CD4-positive, alpha-beta T cell treated with Interleukin-4 for 1 hour (primary cell): ENCODE measurements at places on chromosomes 2 and 18.

GRCh38 chr2:219406861-219407230 is 11.3 kb upstream of the DES start:
- DNase-seq, result no peak

GRCh38 chr2:241894056-241894641 is 24.6 kb downstream of the RTP5 start:
- no peak for DNase-seq

- DNase-seq, result no peak
Observed at GRCh38 chr2:191045141-191045540, 31.2 kb upstream of the STAT1 start.

DNA sequence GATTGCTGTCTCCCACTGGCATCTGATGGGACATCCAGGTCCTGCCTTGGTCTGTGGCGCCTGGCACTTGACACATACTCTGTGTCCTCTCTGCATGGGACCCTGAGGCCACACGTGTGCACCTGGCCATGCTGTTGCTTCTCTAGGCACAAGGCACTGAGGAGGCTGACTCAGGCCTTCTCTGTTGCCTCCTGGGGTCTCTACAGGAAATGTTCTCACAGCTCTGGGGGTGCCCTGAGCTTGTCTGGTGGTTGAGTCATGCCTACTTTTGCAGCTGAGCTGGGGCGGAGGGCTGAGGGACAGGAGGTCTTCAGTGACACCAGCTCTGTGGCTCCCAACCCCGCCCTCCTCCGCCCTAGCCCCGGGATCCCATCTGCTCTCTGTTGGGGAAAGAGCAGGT is 207.0 kb upstream of the HS6ST1 start:
- DNase-seq, result no peak

GRCh38 chr2:118425191-118425590 is 336.9 kb downstream of the INSIG2 start:
- no peak for DNase-seq

- no peak for DNase-seq
Observed at GRCh38 chr2:198004921-198005829, 200.8 kb downstream of the PLCL1 start.

- no peak for DNase-seq
Observed at GRCh38 chr2:236107942-236108625, 60.1 kb downstream of the GBX2 start.

DNA sequence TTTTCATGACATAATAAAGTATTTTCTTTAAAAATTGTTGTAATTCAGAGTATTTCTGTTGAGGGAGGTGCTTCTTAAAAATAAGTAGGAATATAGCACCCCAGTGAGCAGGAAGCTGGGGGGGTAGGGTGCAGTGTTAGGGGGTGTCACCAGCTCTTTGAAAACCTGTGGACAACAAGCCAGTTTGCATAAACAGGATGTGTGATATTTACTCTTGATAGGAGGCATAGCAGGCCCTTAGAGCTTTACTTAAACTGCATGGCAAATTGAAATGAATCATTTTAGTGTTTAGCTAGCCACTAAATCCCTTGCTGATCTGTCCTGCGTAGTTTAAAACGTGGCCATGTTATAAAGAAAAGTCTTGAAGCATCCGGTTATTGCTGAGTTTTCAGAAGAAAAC is 8.4 kb downstream of the TGIF1 start:
- DNase-seq, result peak; percentile 28

- no peak for DNase-seq
Observed at GRCh38 chr2:211722928-211723327, 815.7 kb downstream of the ERBB4 start.

- no peak for DNase-seq
Observed at GRCh38 chr18:75264195-75264594, 53.6 kb downstream of the TSHZ1 start.

DNA sequence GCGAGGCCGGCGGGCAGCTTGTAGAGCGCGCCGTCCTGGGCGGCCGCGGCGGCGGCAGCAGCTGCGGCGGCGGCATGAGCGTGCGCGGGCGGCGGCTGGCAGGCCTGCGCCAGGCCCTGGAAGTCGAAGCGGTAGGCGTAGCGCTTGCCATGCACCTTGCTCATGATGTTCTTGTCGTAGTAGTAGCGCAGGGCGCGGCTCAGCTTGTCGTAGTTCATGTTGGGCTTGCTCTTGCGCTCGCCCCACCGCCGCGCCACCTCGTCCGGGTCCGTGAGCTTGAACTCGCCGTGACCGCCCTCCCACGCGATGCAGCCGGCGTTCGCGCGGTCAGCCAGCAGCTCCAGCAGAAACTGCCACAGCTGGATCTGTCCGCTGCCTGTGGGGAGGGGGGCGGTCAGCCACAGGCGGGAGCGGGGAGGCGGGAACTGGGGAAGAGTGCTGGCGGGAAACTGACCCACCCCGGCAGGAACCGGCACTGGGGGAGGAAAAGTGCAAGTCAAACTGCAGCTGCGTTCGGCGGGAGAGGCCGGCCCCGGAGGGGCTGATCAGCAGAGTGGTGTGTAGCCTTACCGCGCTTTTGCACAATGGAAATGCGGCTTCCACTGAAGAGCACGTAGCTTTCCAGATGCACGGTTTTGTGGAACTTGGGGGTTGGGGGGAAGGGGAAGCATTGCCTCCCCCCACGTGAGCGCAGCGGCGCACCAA is 3.0 kb downstream of the FEV start:
- DNase-seq, result no peak

- DNase-seq, result no peak
Observed at GRCh38 chr2:207337234-207338219, 171.8 kb upstream of the KLF7 start.

DNA sequence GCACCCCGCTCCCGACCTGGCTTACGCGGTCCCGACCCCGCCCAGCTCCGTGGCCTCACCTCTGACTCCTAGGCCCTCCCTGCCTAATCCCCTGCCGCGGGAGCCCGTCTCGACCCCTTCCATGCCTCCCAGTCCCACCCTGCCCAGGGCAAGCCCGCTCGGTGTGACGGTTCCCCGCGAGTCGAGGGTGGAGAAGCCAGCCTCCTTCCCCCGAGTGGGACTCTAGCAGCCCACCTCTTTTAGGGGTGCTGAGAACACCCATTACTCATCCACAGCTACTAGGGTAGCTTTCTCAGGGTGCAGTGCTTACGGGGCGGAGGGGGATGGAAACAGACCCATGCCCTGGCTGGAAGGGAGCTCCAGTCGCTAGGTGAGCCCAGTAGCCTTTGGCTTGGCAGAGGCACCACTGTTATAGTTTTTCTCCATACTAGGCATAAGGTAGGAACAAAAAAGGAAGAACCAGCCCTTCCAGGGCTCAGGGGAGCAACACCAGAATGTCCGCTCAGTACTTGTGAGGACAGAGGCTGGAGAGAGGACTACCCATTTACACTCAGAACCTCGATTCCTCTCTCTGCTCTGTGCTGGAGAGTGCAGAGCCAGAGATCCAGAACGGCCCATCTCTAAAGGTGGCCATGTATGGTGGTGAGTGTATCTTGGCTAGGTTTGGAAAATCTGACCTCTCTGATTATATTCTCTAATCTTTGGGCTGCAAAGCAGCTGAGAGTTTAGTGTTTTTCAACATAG is 606 bp downstream of the AGBL5 start:
- DNase-seq, result no peak

GRCh38 chr2:176455816-176456291 is 186.6 kb downstream of the MTX2 start:
- no peak for DNase-seq

DNA sequence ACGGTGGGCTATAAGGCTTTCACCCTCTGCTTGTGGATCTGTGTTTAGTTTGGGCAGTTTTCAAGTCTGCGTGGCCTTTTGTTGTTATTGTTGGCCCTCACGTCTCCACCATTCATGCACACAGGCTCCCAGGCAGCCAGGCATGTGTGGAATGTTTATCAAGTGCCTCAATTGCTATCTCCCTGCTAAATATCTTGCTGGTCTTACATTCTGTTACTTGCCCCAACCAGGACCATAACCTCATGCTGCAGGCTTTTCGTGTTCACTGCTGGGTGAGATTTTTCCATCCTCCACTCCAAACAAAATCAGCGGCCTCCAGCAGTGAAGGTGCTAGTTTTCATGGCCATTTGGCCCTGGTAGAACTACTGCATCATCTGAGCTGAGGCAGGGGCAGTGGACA is 63.0 kb upstream of the DSC1 start:
- no peak for DNase-seq

DNA sequence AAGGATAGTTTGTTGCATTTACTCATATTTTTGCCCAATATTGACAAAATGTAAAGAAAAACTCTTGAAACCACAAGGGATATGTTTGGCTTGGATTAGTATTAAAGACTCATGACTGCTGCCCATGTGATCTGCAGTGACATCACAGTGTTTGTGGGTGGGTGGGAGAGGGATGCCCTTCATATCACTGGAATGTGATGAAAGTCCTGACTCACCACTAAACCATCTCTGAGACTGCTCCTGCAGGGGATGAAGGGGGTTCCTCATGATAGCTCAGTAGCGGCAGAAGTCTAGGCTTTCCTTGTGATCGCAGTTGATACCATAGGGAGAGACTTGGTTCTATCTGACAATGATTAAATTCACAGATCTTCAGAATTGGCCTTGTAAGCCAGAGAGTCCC is 451.2 kb downstream of the CNTNAP5 start:
- DNase-seq, result no peak

- no peak for DNase-seq
Observed at GRCh38 chr18:37426586-37426985, 139.0 kb downstream of the CELF4 start.

DNA sequence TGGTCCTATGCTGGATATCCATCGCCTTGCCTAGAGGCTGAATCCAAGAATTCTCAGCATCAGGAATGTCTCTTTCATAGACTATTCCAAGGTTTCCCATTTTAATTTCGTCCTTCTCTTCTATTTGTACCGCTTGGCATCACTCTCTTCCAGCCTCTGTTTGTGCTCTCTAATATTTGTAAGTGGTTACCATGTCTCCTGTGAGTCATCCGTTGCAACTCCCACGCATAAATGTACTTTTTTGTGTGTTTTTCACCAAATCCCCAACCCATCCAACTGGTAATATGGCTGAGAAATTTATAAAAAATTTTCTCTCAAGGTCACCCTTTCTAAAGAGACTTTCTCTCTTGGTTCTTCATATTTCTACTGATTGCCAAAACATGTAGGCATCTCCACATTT is 21.8 kb downstream of the COLEC12 start:
- DNase-seq, result no peak

GRCh38 chr2:66443186-66443978 is 8.5 kb downstream of the MEIS1 start:
- DNase-seq, result no peak

- DNase-seq, result no peak
Observed at GRCh38 chr2:223854741-223855140, 17.4 kb upstream of the AP1S3 start.

DNA sequence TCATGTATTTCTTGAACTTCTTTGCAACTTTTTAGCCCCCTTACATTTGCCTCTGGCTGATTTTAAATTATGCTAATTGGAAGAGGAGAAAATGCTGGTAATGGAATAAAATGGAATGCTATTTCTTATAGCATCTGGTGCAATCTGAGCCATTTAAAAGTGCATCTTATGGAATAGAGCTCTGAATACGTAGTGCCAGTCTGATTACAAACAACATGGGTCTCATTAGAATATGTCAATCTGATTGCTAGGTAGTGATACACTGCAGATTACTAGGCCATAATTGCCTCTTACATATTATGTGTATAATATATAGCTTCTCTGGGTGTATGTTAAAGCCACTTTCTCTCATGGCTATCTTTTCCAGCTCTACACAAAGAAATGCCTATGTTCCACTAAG is 159.1 kb downstream of the EPHA4 start:
- DNase-seq, result no peak

DNA sequence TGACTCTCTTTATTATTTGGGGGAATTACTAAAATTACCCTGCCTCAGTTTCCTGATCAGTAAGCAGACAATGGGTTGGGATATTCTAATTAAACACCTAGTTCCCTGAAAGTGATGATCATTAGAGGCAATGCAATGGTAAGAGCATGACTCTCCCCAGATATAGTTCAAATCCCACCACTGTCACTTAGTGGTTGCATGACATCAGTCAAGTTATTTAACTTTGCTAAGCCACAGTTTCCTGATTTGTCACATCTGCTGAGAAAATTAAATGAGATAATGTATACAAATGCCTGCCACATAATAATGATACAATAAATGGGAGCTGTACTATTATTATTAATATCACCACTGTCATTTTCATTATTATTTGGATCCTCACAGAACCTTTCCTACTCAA is 29.9 kb downstream of the ZEB2 start:
- DNase-seq, result no peak

GRCh38 chr2:121519732-121520640 is 10.7 kb upstream of the RNU4ATAC start:
- DNase-seq, result no peak

DNA sequence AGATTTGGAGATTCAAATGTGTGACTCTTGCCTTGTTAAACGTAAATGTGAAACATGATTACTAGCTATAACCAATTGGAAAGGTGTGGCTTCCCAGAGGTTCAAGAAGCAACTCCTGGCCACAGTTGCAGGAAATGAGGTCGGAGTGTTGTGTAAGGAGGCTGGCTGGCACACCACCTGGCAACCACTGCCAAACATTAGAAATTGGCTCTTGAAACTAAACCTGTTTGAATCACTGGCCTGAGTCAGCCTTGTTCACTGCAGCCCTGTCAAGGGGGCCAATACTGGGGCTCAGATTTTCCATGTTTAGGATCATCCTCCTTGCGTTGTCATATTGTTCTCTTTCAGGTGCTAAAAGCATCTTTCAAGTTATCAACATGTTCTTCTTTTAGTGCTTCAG is 206.3 kb downstream of the ARL6IP6 start:
- no peak for DNase-seq

- DNase-seq, result no peak
Observed at GRCh38 chr2:6827566-6828298, 38.0 kb downstream of the CMPK2 start.

GRCh38 chr2:65275141-65275915 is 47.7 kb downstream of the ACTR2 start:
- DNase-seq, result no peak
